ENCODE measurements at places on chromosomes 16 and 17.

DNA sequence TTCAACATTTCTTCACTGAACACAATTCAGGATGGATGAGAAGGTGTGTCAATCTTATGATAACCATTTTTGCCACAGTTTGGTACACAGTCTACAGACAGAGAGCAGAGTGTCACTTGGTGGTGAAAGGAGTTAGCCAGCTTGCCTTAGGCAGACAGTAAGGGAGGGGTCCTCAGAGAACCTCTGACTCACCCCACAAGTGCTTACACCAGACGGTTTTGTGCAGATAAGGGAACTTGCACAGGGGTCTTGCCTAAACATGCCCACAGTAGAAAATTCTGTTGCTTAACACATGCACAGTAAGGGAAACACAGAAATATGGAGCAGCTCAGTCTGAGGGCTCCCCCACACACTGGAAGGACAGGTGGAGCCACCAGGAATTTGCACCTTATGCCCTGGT is 204.5 kb upstream of the CDH8 start:
- no peak for DNase-seq

- no peak for DNase-seq
Observed at GRCh38 chr17:9432934-9433421, 142.6 kb downstream of the STX8 start.

GRCh38 chr17:17493249-17493985 is 2.8 kb downstream of the RASD1 start:
- DNase-seq, result no peak

GRCh38 chr16:19304750-19305149 is 19.2 kb downstream of the CLEC19A start:
- DNase-seq, result no peak

DNA sequence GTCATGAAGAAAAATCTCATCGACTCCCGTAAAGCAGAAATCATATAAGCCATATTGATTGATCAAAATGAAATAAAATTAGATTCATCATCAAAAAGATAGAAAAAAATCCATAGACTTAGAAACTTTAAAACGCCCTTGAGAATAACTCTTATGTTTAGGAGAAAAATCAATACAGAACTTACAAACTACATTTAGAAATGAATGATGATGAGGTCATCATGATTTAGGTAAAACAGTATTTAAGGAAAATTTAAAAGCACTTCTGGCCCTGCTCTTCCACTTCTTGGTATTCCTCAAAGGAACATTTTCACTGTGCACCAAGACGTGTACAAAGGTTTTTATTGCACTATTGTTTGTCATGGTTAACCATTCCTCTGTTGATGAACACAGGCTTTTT is 173.4 kb upstream of the PSMD7 start:
- no peak for DNase-seq

GRCh38 chr17:6046431-6046830 is 23.7 kb upstream of the WSCD1 start:
- no peak for DNase-seq

DNA sequence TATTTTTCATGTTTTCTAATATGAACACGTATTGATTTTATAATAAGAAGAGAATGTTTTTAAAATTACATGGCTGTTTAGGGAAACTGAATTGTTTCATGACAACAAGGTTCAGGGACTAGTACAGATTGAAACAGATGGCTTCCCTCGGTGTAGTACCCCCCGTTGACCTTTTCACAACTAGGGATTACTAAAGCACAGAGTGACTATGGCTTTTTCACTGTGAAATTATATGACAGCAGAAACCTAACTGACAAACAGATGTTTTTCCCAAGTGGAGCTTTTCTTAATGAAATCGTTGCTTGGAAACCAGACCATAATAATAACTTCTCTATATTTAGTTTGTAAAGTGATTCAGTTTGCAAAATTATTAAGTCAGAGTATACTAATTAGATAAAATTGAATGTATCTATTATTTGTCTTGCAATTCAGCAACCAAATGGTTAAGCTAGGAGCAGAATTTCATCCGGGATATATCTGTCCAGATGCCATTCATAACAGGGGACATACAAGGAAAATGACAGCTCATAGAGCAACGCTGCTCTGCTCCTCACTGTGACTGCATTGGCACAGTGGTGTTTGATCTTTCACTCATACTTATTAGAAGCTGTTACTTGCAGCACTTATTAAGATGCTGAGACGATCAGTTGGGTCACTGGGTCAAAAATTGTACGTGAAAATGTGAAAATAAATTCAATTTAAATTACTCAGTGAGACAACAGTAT is 111.7 kb downstream of the TANGO6 start:
- no peak for DNase-seq

DNA sequence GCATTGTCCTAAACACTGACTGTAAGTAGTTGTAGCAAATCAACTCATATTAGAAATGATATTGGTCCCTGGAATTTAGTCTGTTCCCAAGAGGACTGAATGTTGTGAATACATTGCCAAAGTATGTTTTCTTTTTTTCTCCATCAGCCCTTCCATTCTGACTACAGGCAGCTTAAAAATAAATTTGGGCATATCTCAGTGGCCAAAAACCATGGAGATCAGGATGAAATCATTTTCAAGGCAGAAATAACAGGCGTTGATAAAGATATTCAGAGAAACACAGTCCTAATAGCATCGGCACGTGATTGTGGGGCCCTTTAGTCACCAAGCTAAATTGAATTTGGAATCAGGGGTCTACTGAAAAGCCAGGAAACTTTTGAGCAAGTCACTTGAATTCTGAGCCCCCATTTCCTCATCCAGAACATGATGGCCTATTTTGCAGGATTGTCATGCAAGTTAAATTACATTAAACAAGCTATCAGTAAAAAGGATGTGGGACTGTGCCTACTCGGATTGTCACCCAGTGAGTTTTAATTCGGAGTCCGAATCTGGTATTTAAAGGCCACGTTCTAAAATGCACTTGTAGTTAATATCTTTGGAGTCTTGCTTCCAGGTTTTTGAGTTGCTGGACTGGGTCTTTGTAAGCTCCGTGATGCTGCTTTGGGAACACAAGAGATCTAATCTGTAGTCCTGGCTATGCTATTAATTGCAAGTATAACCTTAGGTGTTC is 17.1 kb downstream of the HLF start:
- DNase-seq, result no peak

DNA sequence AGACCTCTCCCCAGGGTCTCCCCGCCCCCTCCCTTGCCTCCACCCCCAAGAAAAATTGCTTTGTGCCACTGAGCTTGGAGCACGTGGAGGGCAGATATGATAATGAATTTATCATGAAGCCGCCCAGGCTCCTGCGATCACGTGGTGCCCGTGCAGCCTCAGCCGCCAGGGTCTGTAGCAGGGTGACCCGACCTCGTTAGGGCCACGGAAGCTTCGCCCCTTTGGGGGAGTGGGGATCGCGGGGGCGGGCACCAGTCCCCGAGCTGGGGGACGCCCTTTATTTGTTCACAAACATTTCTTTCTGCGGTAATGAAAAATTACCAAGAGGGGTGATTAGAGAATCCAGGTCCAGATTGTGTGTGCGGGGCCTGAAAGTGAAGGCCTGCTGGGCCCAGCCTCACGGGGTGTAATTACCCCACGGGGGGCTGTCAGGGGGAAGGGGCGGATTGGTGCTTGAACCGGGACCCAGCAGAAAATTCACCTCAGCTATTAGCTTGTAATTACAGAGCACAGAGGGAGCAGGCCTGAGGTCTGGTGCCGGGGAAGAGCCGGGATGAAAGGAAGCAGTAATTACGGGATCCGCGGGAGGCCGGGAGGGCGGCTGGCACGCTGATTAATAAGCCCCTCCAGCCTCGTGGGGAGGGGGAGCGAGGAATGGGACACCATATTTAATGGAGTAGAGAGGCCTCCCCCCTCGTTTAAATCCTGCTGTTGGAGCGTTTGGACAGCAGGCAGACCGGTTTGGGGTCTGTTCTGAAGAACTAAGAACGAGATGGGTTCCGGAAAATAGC is 13.3 kb downstream of the GSE1 start:
- DNase-seq, result no peak

DNA sequence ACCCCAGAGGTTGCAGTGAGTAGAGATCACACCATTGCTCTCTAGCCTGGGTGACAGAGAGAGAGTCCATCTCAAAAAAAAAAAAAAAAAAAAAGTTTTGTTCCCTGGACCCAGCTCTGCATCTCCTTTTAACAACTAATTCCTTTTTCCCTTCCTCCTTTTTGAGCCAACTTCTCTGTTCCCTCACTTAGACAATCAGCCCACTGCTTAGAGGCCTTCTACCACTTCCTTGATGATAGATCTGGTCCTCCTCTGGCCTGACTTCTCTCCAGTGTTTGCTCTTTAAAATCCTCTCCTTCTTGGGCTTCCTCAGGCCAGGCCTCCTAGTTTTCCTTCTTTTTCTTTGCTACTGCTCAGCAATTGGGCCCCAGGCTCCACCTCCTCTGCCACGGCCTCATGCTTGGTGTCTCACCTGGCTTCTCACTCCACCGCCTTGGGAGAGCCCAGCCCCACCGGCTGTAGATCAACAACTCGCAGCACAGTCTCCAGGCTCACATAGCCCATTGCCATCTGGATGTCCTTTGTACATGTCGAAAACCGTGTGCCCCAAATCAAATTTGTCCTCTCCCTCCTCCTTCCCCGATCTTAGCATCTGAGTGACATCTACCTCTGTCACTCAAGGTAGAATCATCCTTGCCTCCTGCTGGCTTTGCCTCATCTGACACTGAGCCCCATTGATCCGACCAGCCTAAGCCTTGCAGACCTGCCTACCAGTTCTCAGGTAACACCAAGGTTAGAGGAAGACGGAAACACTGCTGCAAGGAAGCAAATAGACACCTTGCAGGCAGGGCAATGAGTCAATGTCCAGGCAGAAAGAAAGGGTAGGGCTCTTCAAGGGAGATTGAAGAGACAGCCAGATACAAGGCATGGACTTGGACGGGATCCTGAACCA is 17.4 kb downstream of the ARHGAP27 start:
- no peak for DNase-seq

GRCh38 chr16:77928096-77928495 is 94.3 kb upstream of the CLEC3A start:
- no peak for DNase-seq

DNA sequence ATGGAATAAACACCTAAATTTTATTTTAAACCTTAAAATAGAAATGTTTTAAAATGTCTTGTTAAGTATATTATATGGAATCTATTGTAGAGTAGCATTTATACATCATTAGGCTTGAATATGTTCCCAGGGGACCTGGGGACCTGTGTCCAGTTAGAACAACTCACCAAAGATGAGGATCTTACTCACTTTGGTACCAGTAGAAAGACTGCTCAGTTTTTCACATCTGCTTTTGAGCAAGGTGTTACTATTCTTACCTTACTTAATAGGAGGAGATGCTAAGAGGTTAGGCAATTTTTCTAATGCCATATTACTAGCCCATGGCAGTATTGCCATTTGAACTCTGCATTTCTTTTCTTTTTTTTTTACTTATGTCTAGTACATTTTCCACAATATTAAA is 14.7 kb downstream of the STXBP4 start:
- DNase-seq, result no peak

GRCh38 chr16:67966549-67967182 is 1.8 kb downstream of the SLC12A4 start:
- no peak for DNase-seq

DNA sequence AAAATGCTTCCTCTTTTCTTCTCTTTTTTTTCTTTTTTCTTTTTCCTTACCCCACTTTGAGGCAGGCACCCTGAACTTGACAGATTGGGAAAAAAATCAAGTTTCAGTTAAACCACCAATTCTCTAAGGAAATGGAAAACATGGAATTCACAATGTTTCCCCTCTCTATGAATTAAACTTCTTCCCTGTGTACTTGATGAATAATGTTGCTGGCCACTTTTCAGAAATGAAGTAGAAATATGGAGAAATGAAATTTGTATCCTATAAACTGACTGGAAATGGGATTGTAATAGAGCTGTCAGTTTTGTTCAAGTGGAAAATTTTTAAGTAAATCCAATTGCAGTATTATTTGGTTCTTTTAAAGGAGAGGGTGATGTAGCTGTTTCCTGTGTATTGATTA is 129.8 kb downstream of the CLEC16A start:
- DNase-seq, result no peak

DNA sequence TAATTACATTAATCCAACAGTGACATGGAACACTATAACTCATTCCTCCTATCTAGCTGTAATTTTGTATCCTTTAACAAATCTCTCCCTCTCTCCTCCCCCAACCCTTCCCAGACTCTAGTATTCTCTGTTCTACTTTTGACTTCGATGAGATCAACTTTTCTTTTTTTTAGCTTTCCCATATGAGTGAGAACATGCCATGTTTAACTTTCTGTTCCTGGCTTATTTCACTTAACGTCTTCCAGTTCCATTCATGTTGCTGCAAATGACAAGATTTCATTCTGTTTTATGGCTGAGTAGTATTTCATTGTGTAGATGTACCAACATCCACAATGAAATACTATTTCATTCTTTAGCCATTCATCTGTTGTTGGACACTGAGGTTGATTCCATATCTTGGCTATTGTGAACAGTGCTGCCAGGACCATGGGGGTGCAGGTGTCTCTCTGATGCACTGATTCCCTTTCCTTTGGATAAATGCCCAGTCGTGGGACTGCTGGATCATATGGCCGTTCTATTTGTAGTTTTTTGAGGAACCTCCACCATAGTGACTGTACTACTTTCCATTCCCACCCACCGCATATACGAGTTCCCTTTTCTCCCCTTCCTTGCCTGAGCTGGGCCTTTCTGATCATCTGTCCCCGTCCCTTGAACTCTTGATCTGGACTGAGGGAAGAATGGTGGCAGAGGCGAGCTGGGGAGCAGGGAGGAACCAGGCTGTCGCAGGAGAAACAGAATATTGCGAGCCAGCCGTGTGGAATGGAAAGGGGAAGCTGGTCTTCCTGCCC is 7.7 kb upstream of the CEP295NL start:
- no peak for DNase-seq

- no peak for DNase-seq
Observed at GRCh38 chr17:62140836-62141235, 75.8 kb upstream of the MED13 start.

DNA sequence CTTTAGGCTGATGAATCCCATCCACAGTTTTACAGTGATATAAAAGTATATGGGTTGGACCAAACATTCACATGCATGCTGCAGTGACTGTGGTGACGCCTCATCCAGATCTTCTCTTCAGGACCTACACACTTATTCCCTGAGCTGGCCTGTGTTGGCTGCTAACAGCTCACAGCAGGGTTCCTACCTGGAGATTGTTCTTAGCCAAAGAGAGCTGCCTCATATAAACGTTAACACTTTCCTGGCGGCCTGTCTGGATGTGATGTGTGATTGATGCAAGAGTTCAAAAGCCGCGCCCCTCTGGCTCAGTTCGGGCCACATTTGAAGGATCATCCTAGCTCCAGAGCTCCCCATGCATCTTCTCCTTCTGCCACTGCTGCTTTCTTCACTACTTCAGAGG is 93.0 kb upstream of the NETO2 start:
- DNase-seq, result no peak

DNA sequence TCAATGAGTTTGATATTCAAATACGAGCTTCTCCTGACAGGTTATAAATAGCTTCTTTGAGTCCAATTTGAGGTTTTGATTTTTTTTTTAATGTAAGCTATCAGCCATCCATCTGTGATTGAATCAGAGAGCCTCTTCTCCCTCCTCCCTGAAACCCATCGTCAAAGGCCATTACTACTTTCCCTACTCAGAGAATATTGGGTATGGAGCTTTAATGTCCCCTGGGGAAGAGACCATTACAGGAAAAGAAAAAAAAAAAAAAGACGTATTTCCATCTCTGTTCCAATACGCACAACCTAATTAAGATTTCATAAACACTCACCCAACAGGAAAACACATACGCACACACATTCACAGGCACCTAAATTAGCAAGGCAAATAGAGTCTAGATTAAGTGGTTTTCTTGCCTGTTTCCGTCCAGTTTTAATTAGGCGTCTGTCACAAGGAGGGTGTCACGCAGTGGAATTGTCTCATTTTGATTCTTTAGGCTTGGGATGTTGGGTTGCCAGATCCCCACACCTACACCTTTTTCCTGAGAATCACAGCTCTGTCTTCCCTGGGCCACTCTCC is 194.3 kb upstream of the RPL38 start:
- DNase-seq, result no peak
